ENCODE measurements at places on chromosomes 7 and 10. TPM values are rescaled to one million over a fixed set of nuclear protein-coding genes. Genes with fewer than 3 reads are reported as not detected.

Gene FAM25C
- polyA plus RNA-seq: not detected

GRCh38 chr10:107865691-107866090 lies 701.2 kb upstream of the SORCS1 start:
- no peak for DNase-seq

DNA sequence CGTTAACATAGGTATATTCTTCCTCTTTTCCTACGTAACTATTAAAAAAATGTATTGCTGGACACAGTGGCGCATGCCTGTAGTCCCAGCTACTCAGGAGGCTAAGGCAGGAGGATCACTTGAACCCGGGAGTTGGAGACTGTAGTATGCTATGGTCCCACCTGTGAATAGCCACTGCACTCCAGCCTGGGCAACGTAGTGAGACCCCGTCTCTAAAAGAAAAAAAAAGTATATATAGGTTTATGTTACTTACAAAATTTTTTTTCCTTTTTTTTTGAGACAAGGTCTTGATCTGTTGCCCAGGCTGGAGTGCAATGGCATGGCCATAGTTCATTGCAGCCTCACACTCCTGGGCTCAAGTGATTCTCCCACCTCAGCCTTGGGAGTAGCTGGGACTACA lies 5.6 kb downstream of the NUB1 start:
- DNase-seq: no peak

DNA sequence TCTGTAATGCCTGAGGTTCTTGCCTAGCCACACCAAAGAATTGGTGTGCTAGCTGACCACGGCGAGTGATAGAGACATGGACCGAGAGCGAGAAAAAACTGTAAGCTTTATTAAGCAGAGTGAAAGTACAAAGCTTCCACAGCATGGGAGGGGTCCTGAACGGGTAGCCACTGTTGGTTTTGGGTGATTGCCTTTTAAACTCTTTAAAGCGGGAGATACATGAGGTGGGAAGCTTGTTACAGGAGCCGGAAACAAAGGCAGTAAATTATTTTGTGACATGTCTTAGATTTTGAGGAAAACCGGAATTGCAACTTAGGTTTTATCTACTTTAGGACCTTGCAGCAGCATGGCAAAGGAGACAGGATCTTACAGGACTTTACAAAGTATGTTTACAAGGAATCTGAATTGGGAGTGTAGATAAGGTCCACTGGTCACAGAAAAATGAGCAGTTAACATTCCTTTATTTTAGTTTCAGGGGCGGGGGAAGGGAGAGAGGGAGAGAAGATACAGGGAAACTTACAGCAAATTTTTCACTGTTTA lies 252.7 kb upstream of the MBL2 start:
- peak; percentile 12 for DNase-seq

DNA sequence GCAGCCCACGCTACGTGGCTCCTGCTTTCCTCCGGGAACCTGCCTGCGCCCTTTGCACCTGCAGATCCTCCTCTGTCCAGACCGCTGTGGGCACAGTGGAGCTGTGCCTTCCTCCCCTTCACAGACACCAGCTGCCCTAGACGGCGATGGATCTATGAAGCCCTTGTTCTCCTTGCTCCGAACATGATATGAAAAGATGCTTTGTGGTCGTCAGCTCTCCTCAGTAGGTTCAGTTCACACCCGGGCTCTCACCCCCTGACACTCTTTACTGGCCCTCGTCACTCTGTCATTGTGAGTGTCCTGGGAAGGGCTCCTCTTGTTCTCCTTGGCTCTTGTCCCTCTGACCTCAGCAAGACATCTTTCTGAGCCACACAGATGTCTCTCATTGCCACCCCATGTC lies 4.2 kb downstream of the ZNF488 start:
- no peak for DNase-seq

DNA sequence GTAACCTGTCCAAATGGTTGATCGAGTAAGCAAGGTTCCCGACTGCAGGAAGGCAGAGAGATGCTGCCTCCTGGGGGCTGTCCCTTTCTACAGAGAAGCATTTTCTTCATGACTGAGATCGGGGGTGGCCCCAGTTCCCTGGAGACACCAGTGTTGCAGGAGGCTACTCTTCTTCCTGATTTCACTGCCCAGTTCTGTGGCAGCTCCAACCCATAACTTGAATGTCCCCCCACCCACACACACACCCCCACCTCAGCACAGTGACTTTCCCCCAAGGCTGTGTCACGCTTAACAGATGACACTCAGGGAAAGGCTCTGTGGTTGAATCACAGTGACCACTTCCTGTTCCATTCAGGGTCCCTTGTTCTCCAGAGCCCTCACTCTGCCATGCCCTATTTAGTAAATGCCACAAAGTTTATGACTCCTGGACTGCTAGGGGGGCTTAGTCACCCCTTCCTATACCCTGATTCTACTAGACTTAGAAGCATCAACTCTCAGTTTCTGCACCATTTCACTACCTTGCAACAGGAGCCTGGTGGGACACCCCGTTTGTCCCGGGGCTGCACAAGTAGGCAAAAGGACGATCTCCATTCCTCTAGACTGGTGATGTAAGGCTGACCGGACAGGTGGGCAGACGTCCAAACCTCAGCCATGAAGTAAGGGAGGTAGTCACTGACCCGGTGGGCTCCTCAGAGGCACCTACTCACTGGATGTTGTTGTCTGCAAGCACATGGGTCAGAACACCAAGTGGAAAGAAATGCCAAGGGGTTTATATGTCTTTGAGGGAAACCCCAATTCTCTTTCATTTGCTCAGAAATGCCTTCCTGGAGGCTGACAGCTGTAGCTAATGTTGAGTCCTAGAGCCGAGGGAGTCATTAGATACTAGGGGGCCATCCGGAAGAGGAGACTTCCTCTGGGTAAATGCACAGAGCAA lies 31.3 kb upstream of the SMC3 start:
- DNase-seq: peak; percentile 20
